ENCODE measurements at places on chromosomes 2 and 18.

DNA sequence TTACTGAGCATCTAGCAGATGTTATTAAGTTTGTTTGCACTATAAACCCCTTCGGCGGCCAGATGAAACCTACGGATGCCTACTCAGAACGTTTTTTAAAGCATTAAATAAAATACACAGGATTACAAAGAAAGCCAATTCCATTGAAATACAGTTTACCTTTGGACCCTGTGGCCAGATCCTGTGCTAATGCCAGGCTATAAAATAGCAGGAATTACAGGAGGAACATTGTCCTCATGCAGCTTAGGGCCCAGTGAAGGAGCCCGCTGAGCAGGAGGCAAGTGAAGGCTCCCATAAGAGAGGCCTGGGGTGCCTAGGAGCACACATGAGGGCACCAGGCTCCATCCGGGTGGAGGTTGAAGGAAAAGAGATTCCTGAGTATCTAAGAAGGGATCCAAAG is 310.4 kb downstream of the MTX2 start:
- no peak for DNase-seq

DNA sequence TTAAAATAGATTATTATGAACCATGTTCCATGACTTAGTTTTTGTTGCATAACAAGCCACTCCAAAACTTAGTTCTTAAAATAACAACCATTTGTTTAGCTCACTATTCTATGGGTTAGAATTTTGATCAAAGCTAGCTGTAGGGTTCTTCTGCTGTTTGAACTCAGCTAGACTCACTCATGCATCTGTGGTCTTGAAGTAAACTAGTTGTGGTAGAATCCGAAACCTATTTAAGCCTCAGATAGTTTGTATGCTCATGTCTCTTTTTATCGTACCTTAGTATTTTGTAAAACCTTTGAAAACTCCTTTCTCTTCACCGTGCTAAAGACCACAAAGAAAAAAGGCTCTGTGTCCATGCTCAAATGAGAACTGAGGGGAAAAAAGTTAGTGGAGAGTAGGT is 166.6 kb downstream of the XIRP2 start:
- DNase-seq, result no peak

- no peak for DNase-seq
These were observed 1081.5 kb upstream of the ZEB2 start for GRCh38 chr2:145601361-145601925.

GRCh38 chr2:22078701-22079100 is 954.9 kb downstream of the TDRD15 start:
- DNase-seq, result no peak

GRCh38 chr18:50275503-50276036 is 5.8 kb downstream of the MBD1 start:
- DNase-seq, result no peak

DNA sequence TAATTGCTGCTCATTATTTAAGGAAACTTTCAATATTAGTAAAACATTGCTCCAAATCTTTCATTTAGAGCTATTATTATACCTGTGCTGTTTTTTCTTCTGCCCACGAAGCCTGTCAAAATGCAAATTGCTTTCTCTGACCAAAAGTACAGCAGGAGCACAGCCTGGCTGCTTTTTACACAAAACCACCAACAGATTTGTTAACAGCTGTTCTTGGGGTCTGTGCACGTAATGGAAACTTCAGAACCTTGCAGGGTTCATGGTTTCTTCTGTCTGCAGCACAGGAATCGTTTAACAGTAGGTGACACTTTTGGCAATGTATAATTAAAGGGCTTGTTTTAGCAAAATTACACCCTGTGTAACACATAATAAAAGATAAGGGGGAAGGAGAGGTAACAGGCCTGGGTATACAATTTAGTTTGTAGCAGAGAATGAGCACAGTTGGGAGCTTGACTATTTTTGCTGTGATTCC is 447.3 kb downstream of the KCNJ3 start:
- no peak for DNase-seq

GRCh38 chr2:229443141-229443540 is 172.1 kb upstream of the PID1 start:
- no peak for DNase-seq

- DNase-seq, result no peak
These were observed 1310.0 kb upstream of the ZEB2 start for GRCh38 chr2:145829931-145830330.

DNA sequence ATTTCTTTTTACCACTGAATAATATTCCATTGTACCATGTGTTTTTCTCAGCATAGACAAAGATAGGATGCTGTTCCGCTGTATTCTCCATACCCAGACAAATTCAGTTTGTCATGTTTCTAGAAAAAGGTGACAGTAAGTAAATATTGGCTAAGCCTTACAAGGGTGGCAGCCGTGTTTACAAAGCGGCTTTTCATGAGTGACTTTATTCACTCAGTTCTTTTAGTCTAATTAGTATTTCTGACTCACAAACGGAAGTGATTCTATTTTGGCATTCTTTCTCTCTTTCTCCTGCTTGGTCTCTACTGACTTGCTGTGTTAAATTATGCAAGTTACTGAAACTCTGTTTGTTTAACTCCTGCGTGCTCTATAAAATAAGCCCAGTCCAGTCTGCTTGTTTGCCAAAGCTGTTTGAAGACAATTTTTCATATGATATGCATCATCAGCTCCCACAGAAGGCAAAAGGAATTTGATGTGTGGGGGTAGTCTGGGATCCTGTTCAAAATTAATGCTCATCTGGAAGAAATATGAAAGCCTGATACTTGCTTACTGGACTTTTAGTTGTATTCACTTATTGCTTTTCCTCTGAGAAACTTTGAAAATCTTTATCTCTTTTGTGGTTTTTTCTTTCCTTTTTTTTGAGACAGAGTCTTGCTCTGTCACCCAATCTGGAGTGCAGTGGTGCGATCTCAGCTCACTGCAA is 2.3 kb upstream of the PLEKHH2 start:
- DNase-seq, result no peak

- DNase-seq, result no peak
These were observed 118.9 kb downstream of the RDH14 start for GRCh38 chr2:18441583-18441982.

DNA sequence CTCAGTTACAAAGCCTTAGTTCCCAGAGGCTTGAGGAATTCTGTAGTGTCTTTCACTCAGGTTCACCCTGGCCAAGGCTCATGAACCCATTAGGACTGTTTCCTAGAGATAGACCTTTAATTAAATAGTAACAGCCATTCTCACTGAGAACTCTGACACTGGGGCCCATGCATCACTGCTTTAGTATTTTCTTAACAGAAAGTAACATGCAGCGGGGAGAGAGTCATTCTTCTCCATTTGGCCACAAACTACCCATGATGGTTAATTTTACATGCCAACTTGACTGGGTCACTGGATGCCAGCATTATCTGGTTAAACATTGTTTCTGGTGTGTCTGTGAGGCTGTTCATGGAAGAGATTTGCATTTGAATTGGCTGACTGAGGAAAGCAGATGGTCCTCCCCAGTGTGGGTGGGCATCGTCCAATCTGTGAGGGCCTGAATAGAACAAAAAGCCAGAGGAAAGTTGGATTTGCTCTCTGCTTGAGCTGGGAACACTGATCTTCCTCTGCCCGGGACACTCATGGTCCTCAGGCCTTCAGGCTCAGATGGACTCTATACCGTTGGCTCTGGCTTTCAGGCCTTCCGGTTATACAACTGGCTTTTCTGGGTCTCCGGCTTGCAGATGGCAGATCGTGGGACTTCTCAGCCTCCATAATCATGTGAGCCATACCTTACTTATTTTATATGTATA is 5.6 kb upstream of the CPLX4 start:
- peak; percentile 60 for DNase-seq

DNA sequence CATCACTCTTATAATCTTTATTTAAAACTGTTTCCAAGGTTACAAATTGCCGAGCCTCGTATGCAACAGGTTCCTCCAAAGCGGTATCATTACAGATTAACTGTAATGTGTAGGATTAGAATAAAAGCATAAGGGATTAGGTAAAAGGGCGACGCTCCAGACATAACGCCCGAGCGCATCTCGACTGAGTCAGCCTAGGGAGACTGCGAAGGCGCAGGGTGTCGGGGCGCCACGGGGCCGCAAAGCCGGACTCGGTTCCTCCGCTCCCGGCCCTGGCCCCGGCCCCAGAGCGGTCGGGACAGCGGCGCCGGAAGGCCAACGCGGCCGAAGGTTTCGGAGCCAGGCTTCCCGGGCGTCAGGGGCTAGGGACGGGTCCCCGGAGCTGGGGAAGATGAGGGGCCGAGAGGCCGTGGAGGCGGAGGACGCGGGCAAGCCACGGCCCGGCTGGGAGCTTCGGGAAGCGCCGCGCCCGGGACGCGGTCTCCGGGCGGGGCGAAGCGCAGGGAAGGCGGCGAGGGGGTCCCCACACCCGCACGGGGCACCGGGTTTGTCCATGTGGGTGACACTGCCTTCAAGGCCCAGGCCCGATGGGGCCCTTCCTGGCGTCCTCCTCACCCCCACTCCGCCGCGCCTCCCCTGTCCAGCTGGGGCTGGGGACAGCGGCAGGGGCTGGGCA is 12.9 kb upstream of the SIX3 start:
- DNase-seq, result no peak

GRCh38 chr2:147657086-147658000 is 187.5 kb upstream of the ACVR2A start:
- DNase-seq, result no peak

- peak; percentile 56 for DNase-seq
These were observed 785.0 kb downstream of the CNTNAP5 start for GRCh38 chr2:124810132-124810531.

GRCh38 chr18:31046916-31047315 is 4.4 kb upstream of the DSC3 start:
- DNase-seq, result no peak

- no peak for DNase-seq
These were observed 21.3 kb downstream of the COMMD1 start for GRCh38 chr2:61926531-61927477.

- no peak for DNase-seq
These were observed 422.6 kb upstream of the LYPD1 start for GRCh38 chr2:133092571-133092970.

DNA sequence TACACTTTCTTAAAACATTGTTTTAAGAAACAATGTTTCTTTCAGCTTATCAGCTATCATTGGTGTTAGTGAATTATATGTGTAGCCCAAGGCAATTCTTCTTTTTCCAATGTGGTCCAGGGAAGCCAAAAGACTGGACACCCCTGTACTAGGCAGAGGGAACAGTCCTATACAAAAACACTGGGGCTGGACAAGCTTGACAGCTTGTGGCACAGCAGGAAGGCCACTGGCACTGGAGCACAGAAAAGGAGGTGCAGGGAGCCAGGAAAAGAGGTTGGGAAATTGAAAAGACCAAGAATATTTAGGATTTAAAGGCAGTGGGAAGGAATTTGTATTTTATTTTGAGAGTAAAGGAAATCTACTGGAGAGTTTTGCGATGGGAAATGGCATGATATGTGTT is 47.7 kb downstream of the SRD5A2 start:
- DNase-seq, result no peak
